B cell (primary cell): ENCODE measurements at places on chromosomes 7 and 10. TPM values are rescaled to one million over a fixed set of nuclear protein-coding genes. Genes with fewer than 3 reads are reported as not detected.

DNA sequence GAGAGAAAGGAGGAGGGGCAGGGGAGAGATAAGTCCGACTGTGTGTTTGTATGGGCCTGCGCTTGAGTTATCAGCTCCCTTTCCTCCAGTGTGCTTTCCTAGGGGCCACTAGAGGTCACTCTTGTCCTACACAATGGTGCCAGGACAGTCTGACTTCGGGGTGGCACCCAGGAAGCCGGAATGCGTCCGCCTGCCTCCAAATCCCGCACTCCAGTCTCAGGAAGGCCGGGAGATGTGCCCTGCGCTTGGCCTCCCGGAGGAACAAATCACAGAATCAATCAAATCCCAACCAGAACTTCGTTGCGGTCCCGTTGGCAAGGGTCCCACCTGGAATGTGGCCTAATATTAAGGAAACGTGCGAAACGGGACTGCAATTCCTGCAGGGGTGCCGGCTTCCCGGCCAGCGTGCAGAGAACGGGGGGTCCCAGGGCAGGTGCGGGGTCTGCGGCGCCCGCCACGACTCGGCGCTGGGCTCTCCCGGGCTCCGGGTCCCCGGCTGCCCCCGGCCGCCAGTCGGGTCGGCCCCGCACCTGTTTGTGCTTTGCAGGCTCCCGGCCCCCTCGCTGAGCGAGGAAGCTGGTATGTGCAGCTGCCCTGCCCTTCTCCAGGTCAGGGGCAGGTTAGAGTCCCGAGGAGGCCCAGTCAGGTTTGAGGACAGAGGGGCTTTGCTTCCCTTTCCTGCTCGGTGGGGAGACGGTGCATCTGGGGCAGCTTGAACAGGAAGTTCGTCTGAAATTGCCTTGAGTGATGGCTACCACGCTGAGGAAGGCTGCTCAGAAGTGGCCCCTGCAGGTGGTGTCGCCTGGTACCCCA, 21.0 kb upstream of the HPS1 start:
- DNase-seq: peak; percentile 86
- peak overlapping the region; percentile 77 for H3K4me3 ChIP-seq
- H3K27me3 ChIP-seq: no peaks in the 10 kb centered on the region

GRCh38 chr7:102453319-102453718, 11.3 kb downstream of the ALKBH4 start:
- DNase-seq: no peak
- no peaks in the 10 kb centered on the region for H3K27me3 ChIP-seq
- no peak overlapping the region for H3K4me3 ChIP-seq
- H3K36me3 ChIP-seq: peaks cover 33% of the 10 kb centered on the region
- no peak overlapping the region for H3K27ac ChIP-seq
- peaks cover 8% of the 10 kb centered on the region for H3K4me1 ChIP-seq

- no peak overlapping the region for H3K27ac ChIP-seq
- H3K27me3 ChIP-seq: no peaks in the 10 kb centered on the region
- no peak for DNase-seq
- no peak overlapping the region for H3K4me3 ChIP-seq
- H3K36me3 ChIP-seq: no peaks in the 10 kb centered on the region
- no peaks in the 10 kb centered on the region for H3K4me1 ChIP-seq
These were observed 113.4 kb downstream of the GPR158 start for GRCh38 chr10:25288181-25288580.

DNA sequence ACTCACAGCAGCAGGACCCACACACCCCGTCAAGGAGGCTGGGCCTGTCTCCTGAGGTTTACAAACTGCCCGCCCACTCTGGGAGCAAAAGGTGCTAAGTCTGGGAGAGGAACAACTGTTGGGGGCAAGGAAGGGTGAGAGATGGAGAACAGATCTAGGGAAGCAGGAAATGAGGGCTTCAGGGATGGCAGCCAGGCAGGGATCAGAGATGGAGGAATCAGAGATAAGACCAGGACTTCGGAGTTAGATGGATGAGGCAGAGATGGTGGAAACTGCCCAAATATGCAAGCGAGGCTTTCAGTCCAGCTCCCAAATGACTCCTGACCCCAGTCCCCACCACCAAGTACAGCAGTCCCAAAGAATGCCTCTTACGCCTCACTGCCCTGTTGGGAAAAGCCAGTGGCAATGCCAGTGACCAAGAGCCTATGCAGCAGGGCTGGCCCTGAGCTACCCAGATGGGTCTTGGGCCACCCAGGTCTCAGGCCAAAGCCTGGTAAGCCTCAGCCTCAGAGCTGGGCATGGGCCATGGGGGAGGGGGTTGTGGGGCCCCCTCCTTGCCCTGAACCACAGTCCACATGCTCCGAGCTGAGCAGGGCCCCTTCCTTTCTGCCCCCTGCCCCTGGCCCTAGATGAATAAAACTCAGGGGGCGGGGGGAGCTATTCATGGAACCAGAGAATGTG, 39.5 kb upstream of the SLF2 start:
- peaks cover 14% of the 10 kb centered on the region for H3K27me3 ChIP-seq
- H3K36me3 ChIP-seq: no peaks in the 10 kb centered on the region
- H3K27ac ChIP-seq: no peak overlapping the region
- no peak for DNase-seq

GRCh38 chr7:21946222-21946709, 567 bp upstream of the CDCA7L start:
- no peak for DNase-seq
- H3K36me3 ChIP-seq: peaks cover 6% of the 10 kb centered on the region
- H3K27me3 ChIP-seq: no peaks in the 10 kb centered on the region
- H3K4me3 ChIP-seq: no peak overlapping the region
- H3K27ac ChIP-seq: peak overlapping the region; percentile 97

DNA sequence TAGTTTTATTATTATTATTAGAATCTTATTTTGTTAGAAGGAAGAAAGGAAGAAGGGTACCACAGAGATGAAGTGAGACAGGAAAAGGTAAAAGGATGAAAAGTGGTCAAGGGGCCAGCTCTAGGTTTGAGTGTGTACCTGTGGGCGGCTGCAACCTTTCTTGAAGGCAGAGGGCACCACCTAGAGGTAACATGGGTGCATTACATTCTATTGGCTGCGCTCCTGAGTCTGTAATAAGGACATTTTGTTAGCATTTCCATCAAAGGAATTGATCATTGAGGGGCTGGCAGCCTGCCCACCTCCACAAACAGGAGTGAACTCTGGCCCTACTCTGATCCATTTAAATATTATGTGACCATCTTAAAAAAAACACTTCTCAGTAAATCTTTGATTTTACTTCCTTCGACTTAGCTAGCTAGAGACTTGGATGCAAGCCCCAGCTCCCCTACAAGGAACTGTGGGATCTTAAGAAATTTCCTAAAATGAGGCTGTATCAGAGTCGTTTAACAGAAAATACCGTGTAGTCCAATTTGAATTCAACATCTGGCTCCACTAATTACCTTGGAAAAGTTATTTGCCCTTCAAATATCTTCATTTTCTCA, 610.4 kb downstream of the IPMK start:
- H3K4me1 ChIP-seq: no peaks in the 10 kb centered on the region
- H3K27me3 ChIP-seq: no peaks in the 10 kb centered on the region
- H3K36me3 ChIP-seq: no peaks in the 10 kb centered on the region
- H3K27ac ChIP-seq: no peak overlapping the region
- DNase-seq: peak; percentile 38

- H3K27ac ChIP-seq: no peak overlapping the region
- H3K4me1 ChIP-seq: no peaks in the 10 kb centered on the region
- H3K4me3 ChIP-seq: no peak overlapping the region
- DNase-seq: no peak
These were observed 32.8 kb upstream of the FGL2 start for GRCh38 chr7:77232467-77232866.

AGMO gene
- not detected in 2 replicates for total RNA-seq

NPTX2 gene
- not detected in 2 replicates for total RNA-seq

SLC16A12 gene
- not detected in 2 replicates for total RNA-seq

MSS51 gene
- 6.3 and 6.4 TPM in 2 replicates for total RNA-seq
